ENCODE measurements at places on chromosomes 2 and 18.

DNA sequence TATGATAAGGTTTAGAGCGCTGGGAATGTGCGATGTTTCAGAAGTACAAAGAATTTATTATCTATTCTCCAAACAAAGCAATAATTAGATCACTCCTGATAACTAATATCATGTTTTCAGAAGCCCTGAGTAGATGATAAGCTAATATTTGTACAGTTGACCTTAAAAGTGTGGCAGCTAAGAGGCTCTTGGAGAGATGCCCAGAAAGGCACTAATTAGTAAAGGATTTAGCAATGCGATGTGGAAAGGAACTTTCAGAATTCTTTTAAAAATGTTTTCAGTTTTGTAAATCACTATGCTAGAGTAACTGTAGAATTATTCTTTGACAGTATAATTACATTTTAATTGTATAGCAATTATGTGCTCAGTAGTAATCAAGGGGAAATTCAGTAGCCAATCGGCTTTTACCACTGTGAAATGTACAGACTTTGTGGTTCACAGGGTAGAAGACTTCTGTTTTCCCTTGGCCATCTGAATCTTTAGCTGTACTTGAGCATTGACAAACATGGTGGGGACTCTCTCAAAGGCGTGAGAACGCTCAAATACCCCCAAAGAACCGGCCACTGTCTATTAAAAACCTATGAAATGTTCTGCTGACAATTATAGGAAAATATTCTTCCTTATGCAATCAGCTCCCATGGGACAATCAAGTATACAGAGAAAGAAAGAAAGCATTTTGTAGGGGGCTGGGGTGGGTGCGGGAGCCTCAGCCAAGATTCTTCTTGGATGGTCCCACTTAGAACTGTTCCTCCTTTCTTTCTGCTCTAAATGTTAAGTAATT, 262.8 kb upstream of the AGAP1 start:
- no peak for DNase-seq
- H3K4me3 ChIP-seq = no peak overlapping the region
- H3K36me3 ChIP-seq = no peaks in the 10 kb centered on the region
- H3K27ac ChIP-seq = no peak overlapping the region
- H3K27me3 ChIP-seq = no peaks in the 10 kb centered on the region

DNA sequence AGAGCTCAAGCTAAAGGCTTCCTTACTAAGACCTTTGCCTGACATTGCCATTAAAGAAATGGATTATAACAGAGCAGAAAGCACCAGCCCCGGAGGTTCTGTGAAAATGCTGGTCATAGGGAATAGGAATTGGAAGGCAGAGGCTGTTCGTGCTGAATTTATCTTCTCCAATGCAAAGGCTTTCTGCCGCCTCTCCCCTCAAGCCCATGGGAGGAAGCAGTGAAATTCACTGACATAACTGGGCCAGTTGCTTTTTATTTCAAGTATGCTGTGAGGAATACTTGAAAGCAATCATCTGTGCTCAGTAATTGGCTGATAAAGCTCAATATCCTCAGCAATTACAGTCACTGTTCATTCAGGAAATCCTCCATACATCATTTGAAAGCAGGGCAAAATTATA, 85.4 kb upstream of the LINC00305 start:
- no peaks in the 10 kb centered on the region for H3K27me3 ChIP-seq
- no peaks in the 10 kb centered on the region for H3K4me1 ChIP-seq
- DNase-seq = no peak
- no peak overlapping the region for H3K4me3 ChIP-seq
- H3K36me3 ChIP-seq = no peaks in the 10 kb centered on the region

- no peak overlapping the region for H3K27ac ChIP-seq
- no peaks in the 10 kb centered on the region for H3K36me3 ChIP-seq
- no peaks in the 10 kb centered on the region for H3K27me3 ChIP-seq
- H3K4me3 ChIP-seq = no peak overlapping the region
- H3K4me1 ChIP-seq = no peaks in the 10 kb centered on the region
- DNase-seq = no peak
These were observed 20.2 kb downstream of the IL18RAP start for GRCh38 chr2:102442967-102443828.

DNA sequence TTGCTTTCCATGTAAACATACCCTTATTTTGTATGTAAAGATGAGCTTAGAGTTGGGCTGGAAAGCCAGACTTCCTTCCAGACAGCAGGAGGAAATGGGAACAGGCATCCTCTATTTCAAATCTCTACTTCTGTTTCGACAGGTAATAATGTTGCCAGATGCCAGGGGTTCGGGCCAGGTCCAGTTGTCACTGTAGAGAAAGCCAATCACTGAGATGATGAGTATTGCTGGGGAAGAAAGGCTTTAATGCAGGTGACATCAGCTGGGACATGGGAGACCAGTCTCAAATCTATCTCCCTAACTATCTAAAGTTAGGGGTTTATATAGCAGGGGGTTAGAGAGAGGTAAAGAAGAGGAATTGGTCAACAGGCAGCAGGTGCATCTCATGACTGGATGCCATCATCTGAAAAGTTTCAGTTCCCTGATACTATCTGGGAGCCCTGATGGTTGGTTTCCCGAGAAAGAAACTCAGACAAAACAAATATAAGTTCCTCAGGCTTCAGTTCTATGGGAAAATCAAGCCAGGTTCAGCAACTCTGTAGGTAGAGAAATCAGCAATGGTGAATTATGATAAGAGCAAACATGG, 9.3 kb upstream of the MTCL1 start:
- no peaks in the 10 kb centered on the region for H3K27me3 ChIP-seq
- no peak overlapping the region for H3K4me3 ChIP-seq
- DNase-seq = no peak
- no peaks in the 10 kb centered on the region for H3K36me3 ChIP-seq
- H3K4me1 ChIP-seq = no peaks in the 10 kb centered on the region

DNA sequence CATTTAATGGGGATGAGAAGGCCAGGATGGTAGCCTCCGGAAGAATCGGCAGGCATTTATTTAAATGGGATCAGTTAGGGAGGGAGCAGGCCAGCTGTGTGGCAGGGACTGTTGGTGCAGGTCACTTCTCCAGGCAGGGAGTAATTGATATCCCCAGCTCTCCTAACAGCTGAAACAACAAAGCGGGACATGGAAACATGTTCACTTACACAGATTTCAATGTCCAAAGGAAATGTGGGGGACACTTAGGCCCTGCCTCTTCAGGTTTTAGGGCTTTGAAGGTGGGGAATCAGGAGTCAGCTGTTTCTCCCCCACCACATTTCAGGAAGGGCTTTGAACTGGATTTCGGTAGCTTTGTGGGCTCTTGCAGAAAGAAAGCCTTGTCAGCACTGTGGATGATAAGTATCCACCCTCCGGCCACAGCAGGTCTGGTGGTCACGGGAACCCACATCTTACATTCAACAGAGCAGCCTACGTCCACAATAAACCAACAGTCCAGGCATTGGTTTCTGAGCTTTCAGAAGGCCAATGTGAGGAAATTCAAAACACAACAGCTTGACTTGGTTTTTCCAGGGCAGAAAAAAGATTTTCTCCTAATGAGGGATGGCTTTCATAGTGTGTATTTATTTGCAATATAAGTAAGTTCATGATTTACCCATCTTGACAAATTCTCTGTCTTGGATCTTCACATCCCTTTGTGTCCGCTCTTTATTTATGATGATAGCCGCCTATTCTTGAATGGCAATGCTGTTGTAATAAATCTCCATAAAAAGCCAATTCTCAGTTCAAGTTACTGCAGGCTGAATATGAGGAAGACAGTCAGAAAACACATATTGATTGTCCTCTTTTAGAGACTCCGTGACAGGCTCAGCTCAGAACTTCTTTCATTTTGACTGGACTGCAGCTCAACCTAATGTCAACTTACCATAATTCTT, 96.6 kb upstream of the NRP2 start:
- H3K4me3 ChIP-seq = no peak overlapping the region
- DNase-seq = no peak
- H3K27ac ChIP-seq = no peak overlapping the region
- H3K4me1 ChIP-seq = no peaks in the 10 kb centered on the region
